Stimulated activated naive CD8-positive, alpha-beta T cell treated with anti-CD3 and anti-CD28 coated beads, Interleukin-15, Interleukin-2, amounts not matched to agents 100 U/mL and 50 U/mL, for 24 hours (primary cell): ENCODE measurements at places on chromosomes 4 and X.

GRCh38 chr4:102612210-102612609 lies 111.1 kb downstream of the NFKB1 start:
- no peak for DNase-seq

DNA sequence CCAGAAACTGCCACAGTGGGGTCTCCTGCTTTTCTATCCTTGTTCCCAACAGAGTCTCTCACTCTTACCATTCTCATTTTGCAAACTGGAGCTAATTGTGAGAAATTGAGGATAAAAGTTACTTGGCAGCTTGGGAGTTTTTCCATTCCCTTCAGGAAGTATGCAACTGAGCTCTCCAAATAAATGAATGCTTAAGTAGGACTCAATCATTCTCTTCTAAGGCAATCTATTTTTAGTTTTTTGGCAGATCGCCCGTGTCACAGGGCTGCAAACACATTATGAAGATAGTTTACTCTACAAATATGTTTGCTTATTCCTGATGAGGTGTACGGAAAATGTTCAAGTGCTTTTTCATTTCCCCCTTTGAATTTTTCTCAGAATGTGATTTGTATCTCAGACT lies 5.3 kb downstream of the ASB11 start:
- no peak for DNase-seq

- no peak for DNase-seq
Measured at GRCh38 chr4:38662522-38663089, 1.4 kb upstream of the KLF3 start.

- DNase-seq, result no peak
Measured at GRCh38 chr4:108644237-108644636, 6.2 kb upstream of the OSTC start.

DNA sequence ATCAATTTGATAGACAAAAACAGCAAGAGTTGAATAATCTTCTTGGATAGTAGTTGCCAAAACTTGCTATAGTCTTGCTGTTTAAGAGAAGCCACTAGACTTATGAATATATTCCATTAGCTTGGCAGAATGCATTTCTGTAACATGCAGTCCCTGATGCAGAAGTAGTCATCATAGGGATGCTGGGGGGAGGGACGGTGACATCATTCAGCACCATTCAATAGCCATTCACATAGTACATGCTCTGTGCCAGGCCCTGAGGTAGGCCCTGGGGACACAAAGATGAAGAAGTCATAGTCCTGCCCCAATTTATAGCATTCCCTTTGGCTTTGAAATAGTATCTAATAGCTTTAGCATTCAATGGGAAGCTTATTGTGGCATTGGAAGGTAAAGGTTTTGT lies 185.5 kb upstream of the AFF2 start:
- DNase-seq, result no peak

GRCh38 chr4:111814961-111815360 lies 330.3 kb upstream of the FAM241A start:
- DNase-seq, result no peak

DNA sequence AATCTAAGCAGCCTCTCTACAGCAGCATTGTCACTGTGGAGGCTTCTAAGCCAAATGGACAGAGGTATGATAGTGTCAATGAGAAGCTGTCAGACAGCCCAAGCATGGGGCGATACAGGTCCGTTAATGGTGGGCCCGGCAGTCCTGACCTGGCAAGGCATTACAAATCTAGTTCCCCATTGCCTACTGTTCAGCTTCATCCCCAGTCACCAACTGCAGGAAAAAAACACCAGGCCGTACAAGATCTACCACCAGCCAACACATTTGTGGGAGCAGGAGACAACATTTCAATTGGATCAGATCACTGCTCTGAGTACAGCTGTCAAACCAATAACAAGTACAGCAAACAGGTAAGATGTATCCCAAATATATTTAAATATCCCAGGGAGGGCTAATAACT lies 4.1 kb downstream of the PCDH7 start:
- no peak for DNase-seq

- DNase-seq, result no peak
Measured at GRCh38 chrX:66023385-66024091, 16.3 kb downstream of the VSIG4 start.

- peak; percentile 61 for DNase-seq
Measured at GRCh38 chrX:40266490-40267333, 169.0 kb upstream of the BCOR start.

- DNase-seq, result no peak
Measured at GRCh38 chrX:68684919-68685304, 37.4 kb downstream of the STARD8 start.

DNA sequence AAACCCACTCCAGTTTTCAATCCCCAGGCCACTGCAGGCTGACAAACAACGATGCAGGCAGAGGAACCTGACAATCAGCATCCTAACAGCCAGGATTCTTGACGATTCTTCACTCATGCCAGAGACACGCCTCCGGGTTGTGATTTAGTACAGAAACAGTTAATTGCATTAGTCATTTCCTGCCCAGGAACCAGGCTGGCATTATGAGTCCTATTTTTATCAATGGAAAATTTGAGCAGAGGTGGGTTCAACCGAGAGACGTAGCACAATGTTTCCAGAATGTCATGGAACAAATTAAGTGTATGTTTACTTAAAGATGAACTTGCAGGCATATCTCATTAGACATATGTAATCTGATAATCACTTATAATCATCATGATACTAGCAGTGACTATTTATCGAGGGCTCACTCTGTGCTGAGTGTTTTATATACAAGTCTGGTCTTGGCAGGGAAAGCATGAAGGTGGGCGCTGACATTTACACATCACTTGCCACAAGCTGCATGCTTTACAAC lies 159.7 kb downstream of the NSUN7 start:
- peak; percentile 53 for DNase-seq

DNA sequence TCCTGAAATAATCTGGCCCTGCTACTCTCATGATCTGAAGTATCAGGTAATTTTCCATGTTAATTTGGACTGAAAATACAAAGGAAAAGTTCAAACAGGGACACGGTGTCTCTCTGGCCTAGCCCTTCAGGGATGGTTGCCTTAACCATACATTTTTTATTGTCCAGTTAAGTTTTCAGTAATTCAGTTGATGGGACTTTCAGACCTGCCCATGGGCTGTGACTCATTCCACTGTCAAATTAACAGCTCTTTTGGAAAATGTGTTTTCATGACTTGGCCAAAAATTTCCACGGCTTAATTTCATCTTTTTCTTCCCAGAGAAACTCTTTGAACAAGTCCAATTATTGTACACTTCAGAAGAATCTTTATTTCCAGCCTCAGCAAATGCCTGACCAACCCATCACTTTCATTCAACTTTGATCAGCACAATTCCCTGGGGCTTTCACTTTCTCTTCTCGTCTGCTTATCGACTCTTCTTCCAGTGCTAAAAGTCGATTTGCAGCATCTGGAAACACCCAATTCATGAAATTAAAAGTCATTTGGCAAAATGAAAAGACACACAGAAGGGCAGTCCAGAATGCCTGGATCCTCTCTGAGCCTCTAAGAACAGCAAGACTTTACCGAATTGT lies 293.9 kb downstream of the RAB28 start:
- DNase-seq, result no peak

DNA sequence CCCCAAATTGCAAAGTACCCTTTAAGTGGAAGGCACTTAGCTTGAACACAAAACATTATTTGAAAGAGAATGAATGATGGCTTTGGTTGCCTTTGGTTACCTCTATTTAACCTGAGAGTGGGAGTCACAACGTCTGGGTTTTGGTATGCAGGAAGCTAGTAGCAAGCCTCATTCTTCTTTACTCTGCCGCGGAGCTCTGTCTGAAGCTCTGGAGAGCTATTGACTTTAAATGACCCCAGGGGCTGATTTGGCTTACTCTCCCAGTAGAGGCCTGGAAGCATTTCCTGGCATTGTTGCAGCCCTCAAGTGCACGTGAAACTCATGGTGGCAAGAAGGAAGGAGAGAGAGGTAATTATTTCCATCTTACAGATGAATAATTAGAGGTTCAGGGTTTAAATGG lies 81.8 kb upstream of the MAGEA4 start:
- DNase-seq, result no peak

DNA sequence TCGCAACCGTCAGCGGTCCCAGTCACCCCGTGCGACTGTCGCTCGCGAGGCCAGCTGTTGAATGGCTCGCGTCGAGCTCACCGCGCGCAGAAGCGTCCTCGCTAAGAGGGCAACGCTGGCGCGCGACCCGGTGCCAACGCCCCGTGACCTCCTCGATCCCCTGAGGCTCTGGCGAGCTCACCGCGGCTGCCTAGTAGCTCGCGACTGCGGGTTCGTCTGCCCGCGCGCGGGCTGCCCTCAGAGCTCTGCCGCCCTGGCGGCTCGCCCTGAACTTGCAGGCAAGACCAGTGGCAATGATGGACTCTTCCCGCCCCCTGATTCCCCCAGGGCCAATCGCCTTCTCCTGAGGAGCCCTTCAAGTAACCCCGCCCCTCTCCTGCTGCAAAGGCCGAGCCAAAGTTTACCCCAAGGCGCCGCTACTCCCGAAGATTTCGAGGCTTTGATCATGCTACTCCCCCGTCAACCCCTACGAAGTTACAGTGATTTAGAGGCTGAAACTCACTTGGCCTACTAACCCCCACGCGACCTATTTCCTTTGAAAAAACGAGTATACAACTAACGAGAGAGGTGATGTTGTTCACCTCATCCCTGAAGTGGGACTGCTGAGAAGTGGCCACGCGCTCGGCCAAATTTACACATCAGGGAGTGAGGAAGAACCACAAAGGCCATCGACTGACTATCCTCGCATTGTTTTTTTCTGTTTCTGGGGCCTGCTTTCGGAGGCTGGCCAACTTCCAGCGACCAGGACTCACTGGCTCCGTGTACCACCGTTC lies 37.5 kb downstream of the PGRMC1 start:
- peak; percentile 45 for DNase-seq

DNA sequence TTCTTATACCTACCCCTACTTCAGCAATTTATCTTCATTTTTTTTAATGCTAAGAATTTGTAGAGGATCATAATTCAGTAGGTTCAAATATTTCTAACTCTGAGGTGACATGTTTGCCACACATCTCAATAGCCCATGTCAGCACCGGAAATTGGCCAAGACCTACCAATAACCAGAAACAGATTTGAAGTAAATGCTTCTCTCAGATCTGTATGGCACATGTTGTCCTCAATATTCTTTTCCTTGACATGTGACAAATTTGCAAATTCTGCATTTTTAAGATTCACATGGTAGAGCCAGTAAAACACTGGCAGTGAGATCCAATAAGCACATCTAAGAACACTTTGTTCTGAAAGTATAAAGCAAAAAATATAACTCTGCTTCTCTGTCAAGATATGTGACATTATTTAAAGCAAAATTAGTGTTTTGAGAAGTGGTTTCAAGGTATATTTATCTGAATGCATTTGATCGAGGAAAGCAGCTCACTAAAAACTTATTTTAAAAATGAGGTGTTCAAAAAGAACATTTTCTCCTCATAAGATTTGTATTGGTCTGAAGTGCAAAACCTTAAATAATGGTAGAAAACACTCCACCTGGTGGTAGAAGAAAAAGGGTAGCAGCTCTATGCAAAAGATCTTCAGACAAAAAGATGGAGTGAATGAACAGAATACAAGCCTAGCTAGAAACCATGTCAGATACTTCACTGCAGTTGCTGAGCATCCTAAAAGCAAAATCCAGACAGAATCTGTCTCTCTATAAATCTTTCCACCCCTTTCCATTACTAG lies 513.8 kb upstream of the FAM241A start:
- no peak for DNase-seq

DNA sequence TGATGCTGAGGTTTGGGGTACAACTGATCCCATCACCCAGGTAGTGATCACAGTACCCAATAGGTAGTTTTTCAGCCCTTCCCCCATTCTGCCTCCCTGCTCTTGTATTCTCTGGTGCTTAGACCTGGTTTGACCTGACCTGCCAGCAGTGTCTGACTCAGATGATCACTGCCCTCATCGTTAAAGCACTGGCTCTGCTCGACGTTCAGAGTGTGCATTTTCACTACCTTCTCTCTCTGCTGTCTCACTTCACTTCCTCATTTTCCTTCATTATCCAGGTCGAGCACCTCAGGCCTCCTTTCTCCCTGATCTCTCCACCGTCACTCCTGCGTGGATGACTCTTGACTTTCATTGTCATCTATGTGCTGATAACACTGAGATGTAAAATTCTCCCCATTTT lies 83.6 kb downstream of the PARM1 start:
- DNase-seq, result no peak

DNA sequence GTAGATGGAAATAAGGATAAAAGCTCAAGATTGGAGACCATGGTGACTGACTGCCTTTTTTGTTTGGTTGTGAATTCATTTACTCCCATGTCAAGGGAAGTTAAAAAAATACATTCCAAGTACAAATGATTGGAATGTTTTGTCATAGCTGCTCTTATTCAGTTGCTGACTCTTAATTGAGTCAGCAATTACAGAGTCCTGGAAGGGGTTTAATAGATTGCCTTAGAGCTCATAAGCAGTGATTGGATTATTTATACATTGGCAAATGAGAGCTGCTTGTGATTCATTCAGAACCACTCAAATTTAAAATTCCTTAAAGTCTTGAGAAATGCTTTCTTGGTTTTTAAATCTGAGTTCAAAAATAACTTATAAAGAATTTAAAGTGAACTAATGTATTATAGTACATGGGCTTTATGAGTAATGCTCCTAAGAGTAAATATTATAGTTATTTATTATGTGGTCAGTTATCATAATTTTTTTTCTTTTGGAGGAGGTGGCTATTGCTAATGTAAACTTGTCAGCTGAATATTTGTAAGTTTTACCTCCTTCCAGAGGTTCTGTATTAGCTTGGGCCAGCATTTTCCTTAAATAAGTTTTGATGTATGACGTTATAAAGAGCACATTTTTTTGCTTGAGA lies 13.6 kb downstream of the JADE1 start:
- no peak for DNase-seq

GRCh38 chr4:101958547-101958946 lies 168.0 kb downstream of the BANK1 start:
- no peak for DNase-seq

DNA sequence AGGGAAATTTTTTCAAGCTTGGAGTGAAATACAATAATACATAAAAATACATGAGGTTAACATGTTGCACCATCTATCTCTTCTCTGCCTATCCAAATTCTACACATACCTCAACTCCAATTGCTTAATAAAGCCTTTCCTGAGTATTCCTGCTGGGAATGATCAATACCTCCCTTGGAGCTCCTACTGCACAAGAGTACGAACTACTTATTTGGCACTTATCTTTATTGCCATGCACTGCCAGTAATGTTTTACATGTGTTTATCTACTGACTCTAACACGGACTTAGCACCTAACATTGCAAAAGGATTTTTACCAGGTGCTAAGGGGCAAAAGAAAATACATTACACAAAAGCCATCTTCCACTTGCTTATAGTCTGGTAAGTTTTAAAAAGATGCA lies 80.2 kb downstream of the ADGRA3 start:
- no peak for DNase-seq

- no peak for DNase-seq
Measured at GRCh38 chr4:61517144-61517543, 317.0 kb downstream of the ADGRL3 start.

DNA sequence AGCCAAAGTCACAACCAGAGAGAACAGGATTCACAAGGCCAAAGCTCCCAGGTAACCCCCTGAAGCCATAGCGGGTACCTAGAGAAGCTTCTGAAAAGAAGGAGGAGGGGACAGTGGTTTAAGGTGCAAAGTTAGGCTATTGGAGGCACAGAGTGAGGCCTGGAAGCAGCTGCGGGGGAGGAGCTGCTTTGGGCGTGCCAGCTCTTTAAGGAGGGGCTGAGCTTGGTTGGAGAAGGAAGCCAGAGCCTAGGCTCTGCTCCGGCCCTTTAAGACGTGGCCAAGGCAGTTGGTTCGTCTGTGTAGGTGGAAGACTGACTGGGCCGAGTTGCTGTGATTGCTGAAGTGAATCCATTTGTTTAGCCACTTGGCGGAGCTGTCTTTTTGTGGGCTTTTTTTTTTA lies 1.5 kb downstream of the KLF8 start:
- DNase-seq, result peak; percentile 3
